Thymus (tissue), 14 donors: ENCODE measurements at places on chromosomes 1 and 21. TPM values are rescaled to one million over a fixed set of nuclear protein-coding genes. Genes with fewer than 3 reads are reported as not detected.

Gene SYCP1
- total RNA-seq = 0.05 TPM

Gene C1QB
- total RNA-seq = 118 TPM

Gene SPATA6
- 6.0 TPM for total RNA-seq

Gene PDXK
- total RNA-seq = 33.3 TPM

Gene BGLAP
- 0.66 TPM for total RNA-seq

Gene OR2L5
- total RNA-seq = 0.05 TPM

Gene INSRR
- 0.33 TPM for total RNA-seq

Gene TSPAN2
- total RNA-seq = 4.5 TPM

Gene RBM8A
- total RNA-seq = 225 TPM

Gene LORICRIN
- total RNA-seq = 0.33 TPM

Gene ZNF683
- 0.57 TPM for total RNA-seq

Gene CLCNKB
- 0.05 TPM for total RNA-seq

Gene SPOCD1
- 2.5 TPM for total RNA-seq

Gene NUDT4B
- 0.76 TPM for total RNA-seq

Gene CRNN
- total RNA-seq = 0.05 TPM

Gene ANKRD34A
- 0.19 TPM for total RNA-seq

Gene KRTAP10-1
- not detected for total RNA-seq
